ENCODE measurements at places on chromosomes 7 and 10.
A peak's percentile ranks its signal among the peaks of the same experiment; 100 is the strongest.

GRCh38 chr7:129851809-129852208 is 101.0 kb downstream of the UBE2H start:
- DNase-seq = no peak

- DNase-seq = no peak
These were observed 166.4 kb upstream of the ADO start for GRCh38 chr10:62638062-62638477.

GRCh38 chr10:86813101-86813500 is 56.7 kb downstream of the BMPR1A start:
- no peak for DNase-seq

- DNase-seq = no peak
These were observed 6.9 kb upstream of the ZNF33A start for GRCh38 chr10:38003588-38003987.

GRCh38 chr7:113768387-113768786 is 150.4 kb downstream of the PPP1R3A start:
- DNase-seq = peak; percentile 19

GRCh38 chr7:159040912-159041711 is 103.6 kb downstream of the VIPR2 start:
- no peak for DNase-seq

- DNase-seq = no peak
These were observed 31.5 kb upstream of the ADCYAP1R1 start for GRCh38 chr7:31020652-31021051.

DNA sequence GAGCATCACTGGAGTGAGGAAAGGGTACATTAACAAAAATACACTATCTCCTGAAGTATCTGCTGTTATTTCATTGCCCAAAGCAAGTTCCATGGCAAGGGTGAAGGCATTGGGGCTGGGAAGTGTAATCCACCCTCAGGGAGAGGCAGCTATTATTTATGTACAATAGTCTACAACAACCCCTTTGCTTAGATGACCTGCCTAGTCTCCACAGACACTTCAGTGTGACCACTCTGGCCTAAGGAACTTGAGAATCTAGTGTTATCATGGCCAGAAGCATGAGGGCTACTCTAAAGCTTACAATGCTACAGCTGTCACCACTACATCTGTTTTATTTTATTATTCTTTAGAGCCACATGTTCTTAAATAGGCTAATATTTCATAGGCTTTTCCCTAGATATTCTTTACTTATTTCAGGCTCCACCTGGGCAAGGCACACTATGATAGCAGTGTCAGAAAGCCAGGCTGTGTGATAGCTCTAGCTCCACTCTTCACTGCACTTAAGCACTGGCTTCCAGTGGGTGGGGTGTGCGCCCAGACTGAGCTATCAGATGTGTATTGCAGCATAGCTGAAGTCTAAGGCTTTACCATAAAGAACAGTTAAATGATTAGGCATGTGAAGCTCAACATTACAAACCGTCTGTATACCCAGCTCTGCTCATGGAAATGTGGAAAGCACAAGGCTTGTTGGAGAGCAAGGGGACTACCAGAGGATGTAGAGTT is 117.0 kb upstream of the CCDC6 start:
- no peak for DNase-seq

DNA sequence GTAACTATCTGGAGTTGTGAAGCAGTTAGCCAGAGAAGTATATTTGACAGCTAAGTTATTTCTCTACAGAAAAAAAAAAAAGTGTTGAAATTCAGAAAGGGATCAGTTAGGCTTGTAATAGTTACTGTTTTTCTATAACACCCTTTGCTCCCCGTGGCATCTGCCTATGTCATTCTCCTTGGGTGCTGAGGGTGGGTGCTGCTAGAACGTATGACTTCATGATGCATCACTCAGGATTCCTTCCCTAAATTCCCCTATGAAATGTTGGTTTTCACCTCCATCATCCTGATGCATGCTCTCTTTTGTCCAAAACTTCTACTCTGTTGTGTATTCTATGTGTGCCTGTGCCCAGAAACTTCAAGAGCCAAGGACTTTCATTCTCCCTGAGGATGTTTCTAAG is 536.4 kb downstream of the GRM8 start:
- DNase-seq = no peak

DNA sequence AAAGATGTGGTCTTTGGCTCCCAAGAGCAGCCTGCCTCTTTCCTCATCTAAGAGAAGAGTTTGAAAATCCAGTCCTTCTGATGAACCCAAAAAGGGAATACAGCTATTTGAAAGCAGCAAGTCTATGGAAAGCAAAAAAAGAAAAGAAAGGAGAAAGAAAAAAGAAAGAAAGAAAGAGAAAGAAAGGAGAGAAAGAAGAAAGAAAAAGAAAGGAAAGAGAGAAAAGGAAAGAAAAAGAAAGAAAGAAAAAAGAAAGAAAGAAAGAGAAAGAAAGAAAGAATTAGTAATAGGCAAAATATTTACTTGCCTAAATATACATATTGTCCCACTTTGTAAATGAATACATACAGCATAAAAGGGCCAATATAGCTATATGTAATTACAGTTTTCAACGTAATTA is 89.0 kb downstream of the SEMA3D start:
- no peak for DNase-seq

Data from H4 (cell line).